ENCODE measurements at places on chromosomes 7 and 10. TPM values are rescaled to one million over a fixed set of nuclear protein-coding genes. Genes with fewer than 3 reads are reported as not detected.

- no peak for DNase-seq
These were observed 1.8 kb downstream of the STAM start for GRCh38 chr10:17645621-17646345.

SHH gene
- 0.32 TPM for total RNA-seq

- DNase-seq = no peak
These were observed 582 bp downstream of the TPST1 start for GRCh38 chr7:66205741-66206090.

- no peak for DNase-seq
These were observed 31.6 kb downstream of the RASGEF1A start for GRCh38 chr10:43235070-43235900.

DNA sequence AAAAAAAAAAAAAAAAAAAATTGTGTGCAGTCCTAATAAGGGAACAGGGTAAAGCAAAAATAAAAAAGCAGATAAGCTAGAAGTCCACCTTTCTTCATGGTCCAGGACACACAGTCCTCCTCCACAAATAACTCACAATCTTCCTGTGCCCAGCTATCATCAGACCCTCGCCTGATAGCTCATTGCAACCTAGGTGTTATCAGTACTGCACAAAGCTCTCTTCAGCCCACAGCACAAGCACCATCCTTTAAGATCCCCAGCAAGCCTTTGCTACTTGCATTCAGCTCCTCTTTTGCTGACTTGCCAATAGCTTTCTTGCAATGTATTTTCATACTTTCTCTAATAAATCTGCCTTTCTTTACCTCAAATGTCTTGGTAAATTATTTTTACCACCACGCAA lies 5.0 kb downstream of the NDUFA5 start:
- DNase-seq = no peak

ATE1 gene
- total RNA-seq = 36.2 TPM

IFRD1 gene
- total RNA-seq = 57.5 TPM

DNA sequence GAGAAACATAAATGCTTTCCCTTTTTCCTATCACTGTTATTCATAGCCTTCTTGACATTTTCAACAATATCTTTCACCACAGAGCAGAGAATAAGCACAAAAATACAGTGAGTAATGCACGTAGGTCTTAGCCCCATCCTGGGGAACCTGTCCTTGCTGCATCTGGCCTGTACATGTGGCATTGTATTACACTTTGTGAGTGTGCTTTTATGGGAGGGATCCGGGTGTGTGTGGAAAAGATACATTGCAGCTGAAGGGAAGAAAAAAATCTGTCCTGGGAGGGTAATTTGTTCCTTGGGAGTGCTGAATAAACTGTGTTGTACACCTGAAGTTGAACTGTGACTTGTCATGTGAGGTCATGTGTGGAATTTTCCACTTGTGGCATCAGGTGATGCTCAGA lies 422.7 kb upstream of the LRGUK start:
- no peak for DNase-seq

- DNase-seq = no peak
These were observed 94.0 kb downstream of the ADARB2 start for GRCh38 chr10:1643161-1643907.

All from prostate gland (tissue), 2 donors.